GM23338 (cell line): ENCODE measurements at places on chromosomes 3 and 15.

DNA sequence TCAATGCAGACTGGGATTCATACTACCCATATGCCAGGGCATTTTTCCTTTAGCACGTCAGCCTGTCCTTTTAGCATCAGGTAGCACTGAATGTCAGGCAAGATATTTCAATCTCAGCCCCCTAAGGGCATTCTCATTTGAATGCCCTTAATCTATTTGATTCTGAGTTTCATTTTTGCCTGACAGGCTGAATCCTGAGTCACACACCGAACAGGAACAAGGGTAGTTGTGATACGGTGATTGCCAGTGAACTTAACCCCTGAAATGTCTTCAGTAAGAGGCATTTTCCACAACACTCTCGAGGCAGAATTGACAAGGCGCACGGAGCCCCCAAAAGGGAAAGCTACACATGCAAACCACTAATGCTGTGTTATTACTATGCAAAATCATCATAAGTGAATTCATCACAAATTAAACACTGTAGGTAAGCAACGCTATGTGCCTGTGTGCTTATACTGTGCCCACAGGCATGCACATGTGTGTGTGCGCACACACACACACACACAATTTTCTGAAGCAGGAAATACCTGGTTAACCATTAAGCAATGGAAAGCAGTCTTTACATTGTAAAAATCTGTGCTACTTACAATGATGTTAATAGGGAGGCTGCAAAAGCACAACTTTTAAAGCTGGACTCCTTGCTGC lies 130.4 kb downstream of the ZNF385D start:
- no peak for DNase-seq

- DNase-seq: no peak
Measured at GRCh38 chr3:107710851-107711250, 188.1 kb downstream of the BBX start.

DNA sequence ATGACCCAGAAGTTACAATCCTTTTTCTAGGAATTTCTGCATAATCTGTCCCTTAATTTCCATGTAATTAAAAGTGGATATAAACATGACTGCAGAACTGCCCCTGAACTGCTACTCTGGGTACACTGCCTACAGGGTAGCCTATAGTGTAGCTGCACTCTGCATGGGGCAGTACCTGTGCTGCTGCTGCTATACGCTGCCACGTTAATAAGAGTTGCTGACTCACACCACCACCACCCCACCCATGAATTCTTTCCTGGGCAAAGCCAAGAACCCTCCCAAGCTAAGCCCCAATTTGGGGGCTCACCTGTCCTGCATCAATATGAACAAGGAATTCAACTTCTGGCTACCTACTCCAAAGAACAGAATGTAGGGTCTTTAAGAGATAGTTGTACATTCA lies 13.9 kb downstream of the HDGFL3 start:
- no peak for DNase-seq

DNA sequence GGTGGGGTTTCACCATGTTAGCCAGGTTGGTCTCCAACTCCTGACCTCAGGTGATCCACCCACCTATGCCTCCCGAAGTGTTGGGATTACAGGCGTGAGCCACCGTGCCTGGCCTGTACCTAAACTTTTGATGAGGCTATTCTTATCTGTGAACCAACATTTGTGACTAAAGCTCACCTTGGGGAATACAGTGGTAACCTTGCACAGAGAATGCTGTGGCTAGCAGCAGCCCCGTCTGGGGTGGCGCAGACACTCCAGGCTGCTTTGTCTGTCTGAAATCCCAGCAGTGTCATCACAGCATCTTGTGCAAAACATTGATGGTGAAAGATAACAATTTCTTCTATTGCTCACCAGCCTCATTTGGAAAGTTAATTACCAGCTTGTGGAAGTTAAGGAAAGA lies 58.9 kb downstream of the CMTM8 start:
- no peak for DNase-seq

DNA sequence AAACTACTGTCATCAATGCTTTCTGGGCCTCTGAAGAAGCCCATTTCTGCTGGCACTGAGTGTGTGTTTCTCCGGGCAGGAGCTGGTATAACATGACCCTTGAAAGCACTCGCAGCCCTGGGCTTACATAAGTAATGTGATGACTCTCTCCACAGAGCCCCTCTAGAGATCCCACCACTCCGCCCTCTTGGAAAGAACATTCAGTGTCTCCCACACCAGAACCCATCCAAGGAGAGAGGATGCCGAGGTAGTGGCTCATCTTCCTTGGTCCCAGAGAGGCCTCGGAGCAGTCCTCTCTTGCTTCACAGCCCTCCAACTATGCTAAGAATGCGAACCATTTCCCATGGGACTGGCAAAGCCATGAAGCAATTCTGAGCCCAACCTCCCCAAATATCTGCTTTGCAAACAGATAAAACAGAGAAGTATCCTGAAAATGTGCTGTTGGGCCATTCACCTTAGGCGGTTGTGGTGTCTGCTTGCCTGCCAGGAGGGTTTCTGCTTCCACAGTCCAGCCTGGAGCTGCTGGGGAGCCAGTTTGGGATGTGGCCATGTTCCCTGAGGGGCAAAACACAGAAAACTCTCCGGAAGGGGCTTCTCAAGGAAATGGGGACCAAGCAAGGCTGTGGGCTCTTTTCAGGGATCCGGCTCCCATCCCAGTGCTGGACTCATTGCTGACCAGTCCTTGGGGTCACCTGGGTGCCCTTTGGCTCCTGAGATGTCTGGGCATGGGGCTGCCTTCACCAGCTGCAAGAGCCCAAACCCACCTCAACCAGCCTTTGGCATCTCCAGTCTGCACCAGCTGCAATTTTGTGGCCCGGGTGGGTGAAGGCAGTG lies 47.3 kb downstream of the AMOTL2 start:
- peak; percentile 97 for DNase-seq

DNA sequence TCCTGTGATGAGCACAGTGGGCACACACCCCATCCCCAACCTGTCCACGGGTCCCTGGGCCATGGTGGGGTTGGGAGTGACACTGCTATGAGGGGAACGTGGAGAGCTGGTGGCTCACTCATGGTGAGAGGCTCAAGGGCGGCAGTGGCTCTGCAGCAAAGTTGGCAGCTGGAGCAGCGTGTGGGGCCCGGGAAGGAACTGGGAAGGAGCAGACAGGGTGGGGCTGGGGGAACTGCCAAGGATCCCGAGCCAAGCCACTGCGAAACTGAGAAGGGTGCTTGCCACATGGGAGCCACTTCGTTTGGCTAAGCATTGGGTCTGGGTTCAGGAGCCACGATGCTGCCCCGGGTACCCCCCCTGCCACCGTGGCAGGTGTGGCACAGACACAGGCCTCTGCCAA lies 80.1 kb downstream of the SNRK start:
- DNase-seq: no peak

GRCh38 chr3:42667523-42668412 lies 14.3 kb downstream of the ZBTB47 start:
- no peak for DNase-seq

- no peak for DNase-seq
Measured at GRCh38 chr15:76861815-76862397, 43.2 kb downstream of the SCAPER start.

- no peak for DNase-seq
Measured at GRCh38 chr3:173467501-173467900, 70.0 kb downstream of the NLGN1 start.

DNA sequence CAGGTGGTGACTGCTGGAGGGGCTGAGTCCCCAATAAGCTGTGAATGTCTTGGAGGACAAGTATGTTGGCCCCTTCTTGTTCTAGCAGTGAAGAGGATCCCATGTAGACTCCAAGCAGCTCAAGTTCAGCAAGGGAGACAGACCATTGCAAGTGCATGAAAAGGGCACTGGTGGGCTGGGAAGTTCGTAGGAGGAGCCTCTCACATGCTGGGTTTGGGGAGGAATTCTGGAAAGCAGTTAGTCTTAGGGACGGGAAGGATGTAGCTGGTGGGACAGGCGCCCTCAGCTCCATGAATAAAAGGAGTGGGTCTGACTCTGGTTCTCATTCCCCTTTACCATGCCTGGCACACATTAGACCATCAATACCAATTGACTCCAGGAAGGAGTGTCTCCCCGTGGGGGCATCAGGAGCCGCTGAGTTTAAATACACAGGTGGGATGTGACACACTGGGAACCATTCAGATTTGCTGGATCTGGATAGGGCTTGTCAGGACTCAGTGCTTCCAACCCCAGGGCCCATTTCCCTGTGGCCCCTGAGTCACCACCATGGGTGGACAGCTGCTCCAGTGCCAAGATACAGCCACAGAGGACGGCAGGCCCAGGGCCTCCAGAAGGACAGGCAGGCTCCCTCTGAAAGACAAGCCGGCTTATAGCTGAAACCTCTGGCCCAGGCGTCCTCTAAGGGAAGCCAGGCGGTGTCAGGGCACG lies 552 bp upstream of the XYLB start:
- DNase-seq: no peak

- peak; percentile 82 for DNase-seq
Measured at GRCh38 chr3:173529062-173529711, 131.6 kb downstream of the NLGN1 start.

GRCh38 chr15:47339800-47340570 lies 377.3 kb upstream of the SEMA6D start:
- no peak for DNase-seq
